Inflammatory macrophage treated with lipopolysaccharide for 4 hours (primary cell): ENCODE measurements at places on chromosomes 13 and 19.

DNA sequence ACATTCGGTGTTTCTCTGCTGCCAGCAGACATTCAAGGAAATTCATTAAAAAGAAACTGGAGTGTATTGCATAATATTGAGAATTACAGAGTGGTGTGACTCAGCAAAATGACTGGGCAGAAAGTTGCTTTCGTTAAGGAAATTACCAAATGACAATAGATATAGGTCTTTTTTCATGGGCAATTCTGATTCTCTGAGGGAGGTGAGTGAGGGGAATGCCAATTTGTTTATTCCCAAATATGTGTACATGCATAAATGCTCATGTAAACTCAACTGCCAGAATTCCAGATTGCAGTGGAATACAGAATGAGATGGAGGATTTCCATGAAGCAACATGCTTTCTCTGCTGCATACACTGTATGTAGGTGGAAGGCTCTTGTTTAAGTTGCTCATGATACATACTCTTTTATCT lies 1730.1 kb downstream of the SLITRK5 start:
- peak; percentile 91 for DNase-seq

GRCh38 chr13:79455331-79455730 lies 25.6 kb upstream of the NDFIP2 start:
- no peak for DNase-seq

DNA sequence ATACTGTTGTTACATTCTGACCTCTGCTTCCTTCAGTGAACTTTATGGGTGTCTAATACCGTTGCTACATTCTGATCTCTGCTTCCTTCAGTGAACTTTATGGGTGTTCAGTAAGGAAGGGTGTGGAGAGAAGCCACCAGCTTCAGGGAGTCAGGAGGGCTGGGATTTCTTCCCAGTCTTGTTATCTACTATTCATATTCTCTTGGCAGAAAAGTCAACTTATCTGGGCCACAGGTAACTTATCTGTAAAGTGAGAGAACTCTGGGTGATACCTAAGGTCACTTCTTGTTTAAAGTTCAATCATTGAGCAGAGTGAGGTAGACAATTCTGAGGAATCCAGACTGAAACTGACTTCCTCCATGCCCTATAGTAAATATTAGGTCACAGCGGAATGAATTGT lies 71.2 kb upstream of the STK24 start:
- no peak for DNase-seq

DNA sequence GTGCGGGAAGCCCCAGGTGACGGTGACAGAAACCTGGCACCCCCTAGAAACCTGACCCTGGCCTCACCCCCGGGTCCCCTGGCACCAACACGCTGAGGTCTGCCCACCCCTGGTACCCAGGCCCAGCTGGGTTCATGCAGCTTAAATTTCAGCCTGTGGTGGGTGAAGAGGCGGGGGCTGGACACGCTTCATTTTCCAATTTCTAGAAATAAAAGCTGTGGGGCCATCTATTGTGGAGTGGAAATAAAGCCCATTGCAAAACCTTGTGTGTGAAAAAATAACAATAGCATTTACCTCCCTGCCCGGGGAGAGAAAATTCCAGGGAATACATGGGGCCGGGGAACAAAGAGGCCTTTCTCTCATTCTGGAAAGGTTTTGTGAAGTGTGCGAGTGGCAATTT lies 7.5 kb upstream of the FUT5 start:
- DNase-seq, result no peak

GRCh38 chr13:47499358-47500150 lies 501.5 kb downstream of the SUCLA2 start:
- DNase-seq, result peak; percentile 89

- DNase-seq, result peak; percentile 59
Measured at GRCh38 chr13:44313674-44314073, 60.0 kb upstream of the SERP2 start.

DNA sequence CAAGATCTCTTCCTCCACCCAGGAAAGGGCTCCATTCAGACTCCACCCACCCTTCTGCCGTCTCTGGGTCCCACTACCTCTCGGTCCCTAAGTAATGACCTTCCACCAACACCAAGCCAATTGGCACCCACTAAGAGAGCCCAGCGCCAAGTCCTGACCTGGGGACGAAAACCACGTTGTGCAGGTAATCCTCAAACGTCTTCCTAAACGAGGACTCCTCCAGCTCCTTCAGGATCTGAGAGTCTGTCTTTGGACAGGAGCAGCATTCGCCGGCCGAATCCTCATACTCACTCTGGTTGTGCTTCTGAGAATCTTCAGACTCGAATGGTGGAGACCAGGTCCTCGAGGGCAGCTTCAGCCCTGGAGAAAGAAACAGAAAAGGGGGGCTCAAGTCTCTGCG lies 83.1 kb downstream of the ZNF557 start:
- DNase-seq, result no peak

- no peak for DNase-seq
Measured at GRCh38 chr13:95492044-95492801, 60.3 kb upstream of the CLDN10 start.

- no peak for DNase-seq
Measured at GRCh38 chr13:21147827-21148226, 28.5 kb downstream of the SKA3 start.

- peak; percentile 54 for DNase-seq
Measured at GRCh38 chr19:10719466-10719961, 1.6 kb downstream of the DNM2 start.

- no peak for DNase-seq
Measured at GRCh38 chr19:8528500-8528899, 14.5 kb upstream of the ZNF414 start.

- DNase-seq, result peak; percentile 23
Measured at GRCh38 chr19:55484593-55485438, at the start of gene NAT14. TSS of gene NAT14 (plus strand) at chr19:55485188. CDS start at chr19:55485709, 521 bp downstream.

DNA sequence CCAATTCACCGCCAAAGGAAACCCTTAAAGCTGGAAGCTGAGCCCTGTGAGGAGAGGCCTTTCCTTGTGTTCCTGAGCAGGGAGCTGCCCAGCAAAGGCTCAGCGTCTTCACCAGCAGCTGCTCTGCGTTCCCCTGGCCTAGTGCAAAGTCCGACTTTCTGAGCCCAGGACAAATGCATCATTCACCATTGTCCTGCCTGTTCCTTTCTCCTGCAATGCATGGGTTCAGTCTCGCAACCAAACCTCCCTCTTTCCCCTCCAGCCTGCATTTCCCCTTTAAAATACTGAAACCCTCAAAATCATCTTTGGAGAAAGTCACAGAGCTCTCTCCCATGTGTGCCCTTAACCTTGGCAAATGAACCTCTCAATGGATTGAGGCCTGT lies 12.9 kb upstream of the TMEM255B start:
- no peak for DNase-seq

GRCh38 chr19:29785955-29786589 lies 25.7 kb upstream of the CCNE1 start:
- peak; percentile 14 for DNase-seq

DNA sequence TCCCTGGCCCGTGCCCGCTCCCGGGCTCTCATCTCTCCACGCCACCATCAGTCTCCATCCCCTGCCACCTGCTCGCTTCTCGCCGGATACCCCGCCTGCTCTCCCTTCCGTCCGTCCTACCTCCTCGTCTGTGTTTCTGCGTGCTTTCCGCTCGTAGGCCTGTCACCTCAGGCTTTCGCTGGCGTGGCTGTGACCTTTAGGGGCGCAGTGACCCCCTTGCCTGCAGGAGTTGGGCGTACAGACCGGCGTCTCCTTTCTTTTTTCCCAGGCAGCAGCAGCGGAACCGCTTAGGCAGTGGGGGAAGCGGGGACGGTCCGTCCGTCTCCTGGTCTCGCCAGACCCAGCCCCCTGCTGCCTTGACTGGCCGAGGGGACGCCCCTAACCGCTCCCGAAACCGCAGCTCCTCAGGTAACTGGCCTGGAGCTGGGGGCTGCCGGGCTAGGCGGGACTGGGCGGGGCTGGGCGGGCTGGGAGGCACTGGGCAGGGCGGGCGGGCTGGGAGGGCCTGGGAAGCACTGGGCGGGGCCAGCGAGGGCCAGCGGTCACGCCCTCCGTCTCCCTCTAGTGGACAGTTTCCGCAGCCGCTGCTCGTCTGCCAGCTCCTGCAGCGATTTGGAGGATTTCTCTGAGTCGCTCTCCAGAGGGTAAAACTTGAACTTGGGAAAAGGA lies 6.3 kb downstream of the PGLYRP1 start:
- DNase-seq, result peak; percentile 80

DNA sequence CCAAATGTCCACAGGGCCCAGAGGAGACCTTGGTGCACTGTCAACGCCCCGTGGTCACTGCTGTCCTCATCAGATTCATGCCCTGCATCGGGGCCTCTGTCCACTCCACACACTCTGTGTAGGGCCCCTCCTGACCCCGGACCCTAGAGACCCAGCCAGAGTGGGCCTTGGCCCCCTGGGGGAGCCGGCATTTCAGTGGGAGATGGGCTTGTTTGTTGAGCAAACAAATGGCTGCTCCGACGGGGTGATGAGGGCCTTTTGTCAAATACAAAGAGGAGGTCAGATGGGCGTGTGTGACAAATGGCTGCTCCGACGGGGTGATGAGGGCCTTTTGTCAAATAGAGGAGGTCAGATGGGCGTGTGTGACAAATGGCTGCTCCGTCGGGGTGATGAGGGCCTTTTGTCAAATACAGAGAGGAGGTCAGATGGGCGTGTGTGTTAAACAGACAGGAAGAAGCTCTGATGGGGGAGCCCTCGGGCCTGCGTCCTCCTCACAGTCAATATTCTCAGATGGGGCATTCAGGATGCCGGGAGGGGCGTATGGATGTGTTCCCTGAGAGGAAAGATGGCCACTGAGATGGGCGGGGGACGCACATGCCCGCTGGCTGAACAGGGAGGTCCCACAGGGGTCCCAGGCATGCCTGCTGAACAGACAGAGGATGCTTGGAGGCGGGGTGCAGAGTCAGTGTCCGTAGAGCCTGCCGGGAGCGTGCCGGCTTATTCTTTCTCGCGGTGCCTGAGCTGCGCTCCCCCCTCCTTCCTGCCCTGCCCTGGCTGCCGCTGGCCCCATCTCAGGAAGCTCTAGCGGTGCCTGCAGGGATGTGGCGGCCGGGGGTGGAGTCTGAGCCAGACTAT lies 36.3 kb downstream of the SMIM24 start:
- DNase-seq, result no peak

- no peak for DNase-seq
Measured at GRCh38 chr13:45490068-45490467, 25.3 kb downstream of the COG3 start.

DNA sequence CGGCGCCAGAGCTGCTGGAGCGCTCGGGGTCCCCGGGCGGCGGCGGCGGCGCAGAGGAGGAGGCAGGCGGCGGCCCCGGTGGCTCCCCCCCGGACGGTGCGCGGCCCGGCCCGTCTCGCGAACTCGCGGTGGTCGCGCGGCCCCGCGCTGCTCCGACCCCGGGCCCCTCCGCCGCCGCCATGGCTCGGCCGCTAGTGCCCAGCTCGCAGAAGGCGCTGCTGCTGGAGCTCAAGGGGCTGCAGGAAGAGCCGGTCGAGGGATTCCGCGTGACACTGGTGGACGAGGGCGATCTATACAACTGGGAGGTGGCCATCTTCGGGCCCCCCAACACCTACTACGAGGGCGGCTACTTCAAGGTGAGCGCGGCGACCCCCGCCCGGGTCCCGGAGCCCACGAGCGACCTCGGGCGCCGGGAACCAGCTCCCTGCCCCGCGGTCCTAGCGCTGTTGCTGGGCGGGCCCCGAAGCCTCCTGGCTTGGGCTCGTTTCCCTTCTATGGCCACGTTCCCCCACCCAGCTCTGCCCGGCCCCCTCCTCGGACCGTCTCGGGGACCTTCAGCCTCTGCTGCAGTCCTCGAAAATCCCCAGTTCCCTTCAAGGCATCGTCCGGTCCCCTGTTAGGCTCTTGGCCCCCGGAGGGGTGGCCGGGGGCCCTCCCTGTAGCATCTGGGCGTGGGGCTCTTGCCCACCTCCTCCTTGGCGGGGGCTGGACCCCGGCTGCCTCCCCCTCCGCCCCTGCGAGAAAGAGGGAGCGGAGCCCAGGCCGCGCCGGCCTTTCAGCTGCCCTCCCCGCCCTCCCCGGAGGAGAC lies at the start of gene CDC34:
Gene CDC34, plus strand, starts transcription at position 8 of the 808 bp plus-strand sequence. Its CDS starts 172 bp downstream, at position 180.
- peak; percentile 16 for DNase-seq

GRCh38 chr19:14106840-14107239 lies 10.7 kb downstream of the PRKACA start:
- no peak for DNase-seq

GRCh38 chr13:98273067-98273823 lies 96.2 kb upstream of the RNF113B start:
- no peak for DNase-seq

GRCh38 chr19:50202386-50202785 lies 1.0 kb upstream of the MYH14 start:
- DNase-seq, result no peak

DNA sequence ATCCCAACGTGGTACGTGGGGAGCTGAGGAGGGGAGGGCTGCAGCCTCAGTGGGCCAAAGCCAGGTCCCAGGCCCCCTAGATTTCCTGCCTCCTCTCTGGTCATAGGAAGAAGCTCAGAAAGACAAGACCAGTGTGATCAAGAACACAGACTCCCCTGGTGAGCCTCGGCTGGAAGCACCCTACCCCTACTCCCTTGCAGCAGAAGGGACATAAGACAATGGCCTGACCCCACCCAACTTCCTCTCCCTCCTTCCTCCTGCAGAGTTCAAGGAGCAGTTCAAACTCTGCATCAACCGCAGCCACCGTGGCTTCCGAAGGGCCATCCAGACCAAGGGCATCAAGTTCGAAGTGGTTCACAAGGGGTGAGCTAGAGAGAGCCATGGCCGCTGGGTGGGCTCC lies 11.5 kb downstream of the PODNL1 start:
- DNase-seq, result no peak

GRCh38 chr13:65613004-65613403 lies 1617.1 kb downstream of the PCDH9 start:
- no peak for DNase-seq

DNA sequence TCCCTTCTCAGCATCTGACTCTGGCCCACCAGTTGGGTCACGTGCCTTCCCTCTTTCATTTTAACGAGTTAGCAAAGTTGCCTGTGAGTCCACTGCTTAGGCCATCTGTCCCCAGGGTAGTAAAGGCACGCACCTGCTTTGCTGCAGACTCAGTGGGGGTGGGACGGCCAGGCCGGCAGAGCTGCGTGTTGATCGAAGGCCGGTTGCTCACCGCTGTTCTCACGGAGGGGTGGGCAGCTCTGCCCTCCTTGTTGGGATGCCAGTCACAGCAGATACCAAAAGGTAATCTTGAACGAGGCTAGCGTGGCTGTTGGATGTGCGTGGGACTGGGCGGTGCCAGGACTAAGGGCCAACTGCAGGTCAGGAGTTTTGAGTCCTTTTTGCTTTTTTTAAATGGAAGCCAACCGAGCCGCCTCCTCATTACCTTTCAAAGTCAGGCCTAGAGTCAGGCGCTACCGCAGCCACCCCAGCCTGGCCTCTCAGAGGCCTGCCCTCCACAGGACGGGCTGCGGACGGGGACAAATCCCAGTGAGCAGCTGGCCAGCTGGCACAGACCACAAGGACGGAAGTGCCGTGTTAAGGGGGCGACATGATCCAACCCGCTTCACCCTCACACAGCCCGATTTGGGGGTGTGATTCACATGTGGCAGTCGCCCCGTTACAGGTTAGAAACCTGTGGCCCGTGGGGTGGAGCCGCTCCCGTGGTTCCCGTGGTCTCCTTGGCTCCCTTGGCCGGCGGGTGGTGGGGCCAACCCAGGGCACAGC lies 20.6 kb downstream of the ADPRHL1 start:
- no peak for DNase-seq

- DNase-seq, result no peak
Measured at GRCh38 chr13:24842549-24843274, 78.7 kb downstream of the RNF17 start.
